RCC 7860 (cell line): ENCODE measurements at places on chromosomes 3 and 15.

- DNase-seq: no peak
Observed at GRCh38 chr3:148551767-148552260, 145.9 kb upstream of the AGTR1 start.

- no peak for DNase-seq
Observed at GRCh38 chr15:78322724-78323521, 17.2 kb upstream of the CRABP1 start.

GRCh38 chr3:89955156-89955555 lies 847.7 kb downstream of the EPHA3 start:
- DNase-seq: no peak

DNA sequence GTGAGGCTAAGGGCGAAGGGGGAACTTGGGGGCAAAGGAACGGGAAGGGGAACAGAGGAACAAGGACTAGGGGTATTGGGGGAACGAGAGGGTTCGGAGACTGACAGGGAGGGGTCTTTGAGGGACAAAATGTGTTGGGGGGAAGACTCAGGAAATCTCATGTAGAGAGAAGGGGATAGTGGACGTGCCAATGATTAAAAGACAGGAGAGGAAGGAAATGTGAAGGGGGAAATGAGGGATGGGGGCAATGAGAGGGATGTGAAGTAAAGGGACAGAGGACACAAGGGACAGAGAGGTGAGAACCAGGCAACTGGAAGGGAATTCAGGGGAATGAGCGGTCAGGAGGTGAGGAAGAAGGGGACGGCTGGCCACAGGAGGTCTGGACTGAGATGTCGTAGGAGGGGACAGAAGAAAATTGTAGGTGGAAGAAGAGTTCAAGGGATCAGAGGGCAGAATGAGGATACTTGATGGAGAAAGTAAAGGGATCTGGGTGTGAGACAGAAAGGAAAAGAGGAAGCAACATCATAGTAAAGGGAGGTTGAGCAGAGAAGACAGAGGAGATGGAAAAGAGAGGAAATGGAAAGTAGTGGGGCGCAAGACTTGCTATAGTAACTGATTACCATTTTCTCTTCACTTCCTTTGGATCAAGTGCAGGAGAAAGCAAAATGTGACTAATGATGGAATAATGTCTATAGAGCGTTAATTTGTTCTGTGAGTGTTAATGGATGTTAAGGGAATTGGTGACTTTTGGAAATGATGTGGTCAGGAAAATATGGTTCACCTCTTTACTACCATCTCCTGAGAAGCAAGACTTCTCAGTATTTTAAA lies 749 bp downstream of the RAB8B start:
- peak; percentile 14 for DNase-seq

DNA sequence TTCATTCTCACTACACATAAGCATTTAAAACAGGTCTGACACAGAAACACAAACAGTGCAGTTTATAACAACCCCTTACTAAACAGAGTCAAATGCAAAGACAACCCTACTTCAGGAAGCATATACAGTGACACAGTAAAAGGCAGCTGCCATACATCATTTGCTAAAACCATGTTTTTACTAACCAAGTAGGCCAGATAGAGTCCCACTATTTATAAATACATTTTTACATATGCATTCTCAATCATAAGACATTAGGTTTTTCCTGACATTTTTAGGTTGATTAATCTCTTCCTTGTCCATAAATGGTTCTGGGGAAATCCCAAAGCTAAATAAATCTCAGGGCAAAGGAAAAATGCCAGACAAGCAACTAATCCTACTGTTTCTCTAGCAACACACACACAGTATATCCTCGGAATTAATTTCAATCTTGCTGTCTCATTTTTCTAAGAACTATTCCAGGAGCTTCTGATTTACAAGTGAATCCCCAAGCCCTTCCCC lies 39.0 kb downstream of the CHAC1 start:
- no peak for DNase-seq

- DNase-seq: no peak
Observed at GRCh38 chr15:83192742-83193141, 14.9 kb downstream of the HDGFL3 start.

GRCh38 chr3:104180906-104181305 lies 1185.8 kb upstream of the ALCAM start:
- DNase-seq: no peak

GRCh38 chr3:36367912-36368573 lies 12.3 kb upstream of the STAC start:
- no peak for DNase-seq

- DNase-seq: no peak
Observed at GRCh38 chr3:141086188-141086587, 35.0 kb downstream of the SPSB4 start.

GRCh38 chr3:62312201-62312600 lies 61.1 kb downstream of the FEZF2 start:
- DNase-seq: no peak
